ENCODE measurements at places on chromosomes 5 and 9.

- DNase-seq, result no peak
Observed at GRCh38 chr5:1555808-1556731, 32.3 kb upstream of the LPCAT1 start.

DNA sequence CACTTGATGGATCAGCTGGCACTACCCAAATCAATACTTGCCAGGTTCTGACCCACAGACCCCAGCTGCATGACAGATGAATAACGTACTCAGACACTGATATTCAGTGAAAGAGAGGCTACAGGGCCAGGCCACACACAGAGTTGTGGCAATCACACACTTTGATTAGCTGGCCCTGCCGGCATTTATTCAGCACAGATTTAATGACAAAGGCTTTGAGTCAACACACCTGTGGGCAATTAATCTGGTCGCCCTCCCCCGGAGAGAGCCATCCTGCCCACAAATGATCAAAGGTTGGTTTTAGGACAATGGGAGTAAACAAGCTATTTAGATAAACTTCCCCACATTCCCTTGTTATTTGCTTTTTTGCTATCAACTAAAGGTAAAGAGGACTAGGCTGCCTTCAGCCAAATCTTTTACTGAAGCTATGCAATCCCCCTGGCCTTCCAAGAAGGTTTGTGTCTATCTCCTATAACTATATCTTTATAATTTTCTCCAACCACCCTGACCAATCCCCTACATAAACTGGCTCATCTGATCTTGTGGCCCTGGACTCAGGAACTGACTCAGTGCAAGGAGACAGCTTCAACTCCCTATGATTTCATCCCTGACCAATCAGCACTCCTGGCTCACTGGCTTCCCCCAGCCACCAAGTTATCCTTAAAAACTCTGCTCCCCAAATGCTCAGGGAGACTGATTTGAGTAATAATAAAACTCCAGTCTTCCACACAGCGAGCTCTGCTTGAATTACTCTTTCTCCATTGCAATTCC, 12.7 kb upstream of the TRIM32 start:
- DNase-seq, result no peak

GRCh38 chr5:146233441-146233840, 30.0 kb downstream of the RBM27 start:
- no peak for DNase-seq

GRCh38 chr5:759111-759751, 25.3 kb downstream of the ZDHHC11B start:
- no peak for DNase-seq

GRCh38 chr5:158464383-158464782, 605.4 kb upstream of the CLINT1 start:
- no peak for DNase-seq

- no peak for DNase-seq
Observed at GRCh38 chr9:97406620-97407177, 5.2 kb upstream of the TDRD7 start.

- DNase-seq, result peak; percentile 2
Observed at GRCh38 chr5:180470966-180471582, 23.1 kb upstream of the CNOT6 start.

GRCh38 chr5:38607396-38607795, 51.0 kb upstream of the LIFR start:
- no peak for DNase-seq

DNA sequence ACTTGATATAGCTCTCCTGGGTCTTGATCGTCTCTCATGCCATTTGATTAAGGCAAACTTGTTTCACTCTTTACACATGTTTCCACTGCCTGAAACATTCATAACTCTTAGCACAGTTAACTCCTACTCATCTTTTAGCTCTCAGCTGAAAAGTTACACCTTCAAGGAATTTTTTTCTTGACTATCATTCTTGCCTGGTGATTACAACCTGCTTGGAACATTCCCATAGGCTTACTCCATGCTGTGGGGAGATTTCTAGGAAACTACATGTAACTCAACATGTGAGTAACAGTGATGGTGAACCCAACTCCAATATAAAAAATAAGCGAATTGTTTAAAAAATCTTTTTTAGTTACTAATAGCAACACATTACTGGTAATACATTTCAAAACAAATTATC, 224.1 kb upstream of the MPDZ start:
- DNase-seq, result no peak

GRCh38 chr5:98454904-98455303, 318.6 kb upstream of the RGMB start:
- DNase-seq, result no peak

GRCh38 chr9:74407166-74407565, 90.0 kb upstream of the RORB start:
- no peak for DNase-seq

- DNase-seq, result no peak
Observed at GRCh38 chr5:4480528-4481349, 659.4 kb upstream of the ADAMTS16 start.

DNA sequence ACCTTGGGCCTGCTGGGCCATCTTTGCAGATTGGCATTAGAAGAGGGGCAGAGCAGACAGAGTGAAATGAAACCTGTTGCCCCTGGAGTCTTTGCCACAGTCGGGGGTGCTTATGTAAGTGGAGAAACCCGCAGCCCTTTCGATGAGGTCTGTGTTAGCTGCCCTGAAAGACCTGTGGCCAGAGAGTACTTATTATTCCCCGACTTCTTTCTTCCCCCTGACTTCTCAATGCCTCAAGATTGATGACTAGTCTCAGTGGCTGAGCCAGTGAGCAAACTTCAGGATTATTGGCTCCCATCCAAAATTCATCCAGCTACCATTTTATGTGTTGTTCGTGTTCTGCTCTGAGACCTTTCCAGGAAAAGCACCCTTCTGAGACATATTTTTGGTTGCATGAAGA, 7.6 kb downstream of the NTRK2 start:
- DNase-seq, result no peak
